Prostate gland (tissue), 2 donors: ENCODE measurements at places on chromosomes 7 and 10. TPM values are rescaled to one million over a fixed set of nuclear protein-coding genes. Genes with fewer than 3 reads are reported as not detected.
A peak's percentile ranks its signal among the peaks of the same experiment; 100 is the strongest.

DNA sequence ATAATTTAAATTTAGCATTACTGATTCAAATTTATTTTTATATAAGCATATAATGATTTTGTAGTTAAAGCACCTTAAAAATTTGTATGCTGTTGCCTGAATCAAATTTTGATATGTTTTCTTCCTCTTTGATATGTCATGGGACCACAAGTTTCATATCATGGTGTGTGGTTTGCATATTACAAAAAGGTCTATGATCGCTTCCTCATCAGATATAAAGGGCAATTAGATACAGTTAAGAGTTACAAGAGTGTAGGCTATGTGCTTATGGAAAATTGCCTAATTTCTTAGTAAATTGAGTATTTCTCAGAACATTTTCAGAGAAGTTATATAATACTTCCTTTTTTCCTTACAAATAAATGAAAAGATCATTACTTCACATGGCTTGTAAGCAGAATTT lies 22.2 kb downstream of the MRC1 start:
- no peak for DNase-seq
- H3K27ac ChIP-seq = no peak overlapping the region
- H3K27me3 ChIP-seq = no peaks in the 10 kb centered on the region
- H3K4me3 ChIP-seq = no peak overlapping the region

DNA sequence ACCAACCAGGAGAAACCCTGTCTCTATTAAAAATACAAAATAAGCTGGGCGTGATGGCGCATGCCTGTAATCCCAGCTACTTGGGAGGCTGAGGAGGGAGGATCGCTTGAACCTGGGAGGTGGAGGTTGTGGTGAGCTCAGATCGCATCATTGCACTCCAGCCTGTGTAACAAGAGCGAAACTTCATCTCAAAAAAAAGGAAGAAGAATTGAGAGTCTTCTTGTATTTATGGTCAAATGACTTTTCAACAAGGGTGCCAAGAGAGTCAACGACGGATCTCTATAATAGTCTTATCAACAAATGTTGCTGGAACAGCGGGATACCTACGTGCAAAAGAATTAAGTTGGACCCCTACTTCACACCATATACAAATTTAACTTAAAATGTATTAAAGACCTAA lies 21.6 kb upstream of the JAZF1 start:
- DNase-seq = no peak
- H3K27me3 ChIP-seq = no peaks in the 10 kb centered on the region
- H3K4me3 ChIP-seq = no peak overlapping the region
- no peaks in the 10 kb centered on the region for H3K36me3 ChIP-seq
- no peak overlapping the region for H3K27ac ChIP-seq

The CACNB2 gene
- total RNA-seq = 5.5 TPM

The CEP55 gene
- total RNA-seq = 0.14 TPM

GRCh38 chr7:28405662-28406061 lies 6.7 kb upstream of the CREB5 start:
- no peaks in the 10 kb centered on the region for H3K36me3 ChIP-seq
- no peak overlapping the region for H3K27ac ChIP-seq
- H3K4me1 ChIP-seq = no peaks in the 10 kb centered on the region
- H3K4me3 ChIP-seq = no peak overlapping the region
- no peak for DNase-seq

DNA sequence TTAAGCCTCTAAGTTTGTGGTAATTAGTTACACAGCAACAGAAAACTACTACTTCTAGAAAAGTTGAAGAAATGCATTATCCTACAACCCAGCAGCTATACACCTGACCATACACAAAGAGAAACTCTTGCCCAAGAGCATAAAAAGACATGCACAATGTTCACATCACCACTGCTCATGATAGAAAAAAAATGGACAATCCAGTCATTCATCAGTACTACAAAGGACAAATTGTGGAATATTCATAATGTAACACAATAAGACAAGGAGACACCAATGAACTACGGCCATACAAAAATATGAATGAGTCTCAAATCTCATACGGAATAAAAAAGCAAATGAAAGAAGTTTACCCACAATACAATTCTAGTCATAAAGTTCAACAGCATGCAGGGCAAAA lies 87.4 kb downstream of the ZFAND4 start:
- no peaks in the 10 kb centered on the region for H3K36me3 ChIP-seq
- no peaks in the 10 kb centered on the region for H3K27me3 ChIP-seq
- DNase-seq = no peak
- no peaks in the 10 kb centered on the region for H3K4me1 ChIP-seq

The FGFBP3 gene
- total RNA-seq = 3.4 TPM

DNA sequence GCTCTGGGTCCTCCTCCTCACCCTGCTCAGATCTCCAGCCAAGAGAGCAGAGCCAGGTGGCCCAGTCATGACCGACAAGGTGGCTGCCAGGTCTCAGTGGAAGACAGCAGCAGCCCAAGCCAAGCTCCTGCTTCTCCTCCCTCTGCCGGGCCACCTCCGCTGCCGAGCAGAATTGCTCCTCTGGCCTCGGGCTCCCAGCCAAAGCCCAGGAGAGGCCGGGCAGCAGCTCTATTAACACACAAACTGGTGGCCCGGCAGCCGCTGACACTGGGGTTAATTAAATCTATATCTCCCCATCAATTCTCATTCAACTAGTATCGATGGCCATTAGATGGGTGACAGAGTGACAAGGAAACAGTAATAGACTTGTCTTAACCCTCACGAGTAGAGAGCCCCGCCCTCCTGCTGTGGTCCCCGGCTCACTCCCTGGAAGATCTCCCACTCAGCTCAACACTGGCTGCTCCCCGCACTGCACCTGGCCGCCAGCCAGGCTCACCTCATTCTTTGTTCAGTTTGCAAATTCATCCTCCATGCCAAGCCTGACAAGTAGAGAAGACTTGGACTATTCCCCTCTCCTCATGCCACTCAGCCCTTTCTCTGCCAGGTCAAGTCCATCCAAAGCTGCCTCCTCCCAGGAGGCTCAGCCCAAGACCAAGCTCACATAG lies 74.1 kb upstream of the UNC5B start:
- peaks cover 4% of the 10 kb centered on the region for H3K4me1 ChIP-seq
- DNase-seq = no peak
- H3K27ac ChIP-seq = no peak overlapping the region
- H3K36me3 ChIP-seq = no peaks in the 10 kb centered on the region
- H3K4me3 ChIP-seq = no peak overlapping the region

DNA sequence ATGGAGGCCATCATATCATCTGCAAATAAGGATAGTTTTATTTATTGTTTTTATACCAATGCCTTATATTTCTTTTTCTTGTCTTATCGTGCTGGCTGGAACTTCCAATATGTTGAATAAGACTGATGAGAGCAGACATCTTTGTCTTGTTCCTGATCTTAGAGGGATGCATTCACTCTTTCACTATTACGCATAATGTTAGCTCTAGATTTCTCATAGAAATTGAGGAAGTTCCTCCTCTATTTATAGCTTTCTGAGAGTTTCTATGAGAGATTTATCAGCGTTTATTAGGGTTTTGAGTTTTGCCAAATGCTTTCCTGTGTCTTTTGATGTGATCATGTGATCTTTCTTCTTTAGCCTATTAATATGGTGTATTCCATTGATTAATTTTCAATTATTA lies 49.3 kb downstream of the COL28A1 start:
- H3K27me3 ChIP-seq = no peaks in the 10 kb centered on the region
- H3K27ac ChIP-seq = no peak overlapping the region
- no peaks in the 10 kb centered on the region for H3K36me3 ChIP-seq

- H3K4me3 ChIP-seq = no peak overlapping the region
- H3K27me3 ChIP-seq = no peaks in the 10 kb centered on the region
- no peaks in the 10 kb centered on the region for H3K4me1 ChIP-seq
- H3K36me3 ChIP-seq = no peaks in the 10 kb centered on the region
Observed at GRCh38 chr7:149664176-149664575, 109.2 kb downstream of the ZNF467 start.

DNA sequence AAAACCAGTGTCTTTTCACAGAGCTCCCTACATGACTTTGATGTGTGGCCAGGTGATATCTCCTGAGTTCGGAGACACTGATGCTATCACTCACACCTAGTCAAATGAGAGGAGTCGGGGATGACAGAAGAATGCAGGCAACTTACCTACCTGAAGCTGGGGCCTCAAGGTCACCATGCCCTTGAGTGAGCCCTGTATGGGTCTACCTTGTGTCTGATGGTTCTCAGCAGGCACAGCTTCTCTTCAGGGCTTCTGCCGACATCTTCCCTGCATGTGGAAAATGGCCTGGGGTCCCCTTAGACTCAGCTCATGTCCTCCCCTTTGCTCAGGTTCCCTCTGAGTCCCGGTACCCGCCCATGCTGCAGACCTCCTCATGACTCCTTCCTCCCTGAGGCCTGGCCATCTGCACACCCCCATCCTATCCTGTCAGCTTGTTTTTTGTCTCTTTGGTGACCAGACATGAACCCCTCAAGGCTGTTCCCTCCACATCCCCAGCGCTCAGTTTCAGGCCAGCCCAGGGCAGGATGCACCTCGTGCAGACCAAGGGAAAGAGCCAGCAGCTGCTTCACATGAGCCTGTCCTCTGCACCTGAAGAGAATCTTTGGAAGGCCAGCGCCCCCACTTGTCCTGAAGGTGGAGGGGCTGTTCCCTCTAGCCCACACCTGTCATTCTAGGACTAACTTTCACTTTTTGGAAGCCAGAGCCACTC lies 74.6 kb upstream of the GDF10 start:
- no peaks in the 10 kb centered on the region for H3K4me1 ChIP-seq
- H3K4me3 ChIP-seq = no peak overlapping the region
- no peak overlapping the region for H3K27ac ChIP-seq
- H3K36me3 ChIP-seq = no peaks in the 10 kb centered on the region

DNA sequence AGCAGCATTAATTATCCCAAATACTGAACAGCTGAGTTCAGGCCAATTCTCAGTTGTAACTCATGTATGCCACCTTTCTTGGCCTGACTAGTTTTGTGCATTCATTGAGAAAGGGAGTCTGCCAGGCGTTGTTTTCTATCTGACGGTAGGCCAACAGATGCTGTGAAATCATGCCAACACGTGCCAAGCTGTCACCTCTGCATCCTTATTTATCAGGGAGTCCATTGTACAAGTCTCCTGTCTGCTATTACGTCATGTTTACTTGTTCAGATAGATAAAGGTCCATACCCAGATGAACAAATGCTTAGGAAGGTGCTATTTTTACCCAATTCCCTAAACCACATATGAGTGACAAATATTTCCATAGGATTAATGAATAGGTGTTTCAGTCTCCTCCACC lies 127.2 kb upstream of the CDK6 start:
- DNase-seq = no peak
- no peak overlapping the region for H3K27ac ChIP-seq
- H3K27me3 ChIP-seq = no peaks in the 10 kb centered on the region
- H3K4me1 ChIP-seq = no peaks in the 10 kb centered on the region
- no peak overlapping the region for H3K4me3 ChIP-seq

DNA sequence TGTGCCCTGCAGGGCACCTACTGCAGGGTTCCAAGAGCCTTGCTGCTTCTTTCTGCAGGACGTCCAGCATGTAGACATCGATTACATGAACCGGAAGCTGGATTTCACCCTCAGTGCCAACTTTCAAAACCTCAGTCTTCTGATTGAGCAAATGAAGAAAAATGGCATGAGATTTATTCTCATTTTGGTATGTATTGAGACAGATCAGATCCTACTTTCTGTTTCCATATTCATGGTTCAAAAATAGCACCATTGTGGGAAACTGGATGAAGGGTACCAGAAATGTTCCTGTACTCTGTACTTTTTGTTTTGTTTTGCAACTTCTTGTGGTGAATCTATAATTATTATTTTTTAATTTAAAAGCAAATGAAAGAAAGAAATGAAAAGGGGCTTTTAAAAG lies 64.1 kb downstream of the MGAM2 start:
- no peak overlapping the region for H3K27ac ChIP-seq
- DNase-seq = no peak
- H3K4me1 ChIP-seq = no peaks in the 10 kb centered on the region
- no peaks in the 10 kb centered on the region for H3K36me3 ChIP-seq
- H3K27me3 ChIP-seq = no peaks in the 10 kb centered on the region

- H3K27ac ChIP-seq = no peak overlapping the region
- no peak for DNase-seq
- H3K27me3 ChIP-seq = no peaks in the 10 kb centered on the region
- H3K4me1 ChIP-seq = no peaks in the 10 kb centered on the region
Observed at GRCh38 chr7:30428246-30429155, 50.1 kb downstream of the NOD1 start.

The CPVL gene
- total RNA-seq = 4.7 TPM

GRCh38 chr7:137694405-137694804 lies 152.4 kb downstream of the DGKI start:
- no peaks in the 10 kb centered on the region for H3K4me1 ChIP-seq
- H3K4me3 ChIP-seq = no peak overlapping the region
- H3K27ac ChIP-seq = no peak overlapping the region
- no peak for DNase-seq
- H3K36me3 ChIP-seq = no peaks in the 10 kb centered on the region

DNA sequence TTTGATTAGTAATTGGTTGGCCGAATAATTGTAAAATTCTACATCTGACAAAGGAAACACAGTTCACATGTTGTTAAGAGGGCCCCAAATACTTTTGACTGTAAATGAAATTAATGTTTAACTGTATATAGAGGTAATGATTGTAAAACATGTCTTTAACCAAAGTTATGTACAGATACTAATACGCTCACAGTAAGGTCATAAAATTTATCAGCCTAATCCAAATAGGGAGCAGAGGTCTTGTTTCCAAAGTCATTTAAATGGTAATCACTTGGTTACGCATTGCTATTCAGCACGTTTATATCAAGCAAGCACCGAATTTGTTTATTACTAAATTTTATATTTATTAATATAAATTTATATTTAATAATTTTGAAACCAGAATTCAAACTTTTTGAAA lies 1.4 kb downstream of the PHYHIPL start:
- peak overlapping the region; percentile 81 for H3K27ac ChIP-seq
- H3K4me3 ChIP-seq = peak overlapping the region; percentile 60
- H3K36me3 ChIP-seq = no peaks in the 10 kb centered on the region

DNA sequence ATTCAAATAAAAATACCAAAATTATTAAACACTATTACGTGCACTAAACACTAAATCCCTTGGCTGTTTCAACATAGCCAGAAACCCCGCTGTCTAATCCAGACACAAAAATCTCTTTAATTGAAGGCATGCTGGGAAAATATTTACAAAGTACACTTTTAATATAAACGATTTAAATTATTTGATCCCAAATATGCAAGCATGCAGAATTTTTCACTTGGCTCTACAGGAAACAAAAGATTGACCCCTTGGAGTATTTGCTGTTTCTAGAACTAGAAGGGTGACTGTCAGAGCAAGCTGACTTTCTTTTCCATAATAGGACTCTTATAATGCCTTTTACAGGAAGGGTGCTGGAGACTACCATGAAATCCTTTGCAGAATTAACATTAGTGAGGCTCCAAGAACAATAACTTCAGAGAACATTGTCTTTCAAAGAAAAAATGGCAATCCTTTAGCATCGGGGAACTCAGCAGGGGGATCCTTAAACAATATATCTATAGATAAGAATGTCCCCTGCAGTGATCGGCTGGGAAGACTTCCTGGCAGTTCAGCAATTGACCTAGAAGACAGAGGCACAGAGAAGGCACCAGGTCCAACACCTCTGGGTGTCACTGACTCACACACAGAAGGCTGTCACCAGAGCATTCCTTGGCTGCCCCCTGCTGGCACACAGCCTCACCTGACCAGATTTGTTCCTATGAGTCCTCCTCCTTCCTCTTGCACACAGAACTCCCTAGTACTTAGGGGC lies 55.8 kb upstream of the MRLN start:
- H3K36me3 ChIP-seq = no peaks in the 10 kb centered on the region
- H3K4me3 ChIP-seq = no peak overlapping the region
- no peak overlapping the region for H3K27ac ChIP-seq
- peak; percentile 64 for DNase-seq
- H3K27me3 ChIP-seq = no peaks in the 10 kb centered on the region
- no peaks in the 10 kb centered on the region for H3K4me1 ChIP-seq

The TFR2 gene
- 2.3 TPM for total RNA-seq

The OR2A42 gene
- total RNA-seq = not detected

GRCh38 chr7:74290981-74291441 lies 1.8 kb downstream of the CLIP2 start:
- DNase-seq = no peak
- H3K27me3 ChIP-seq = no peaks in the 10 kb centered on the region
- peaks cover 9% of the 10 kb centered on the region for H3K4me1 ChIP-seq
- peak overlapping the region; percentile 74 for H3K4me3 ChIP-seq
- no peaks in the 10 kb centered on the region for H3K36me3 ChIP-seq
